G401 (cell line): ENCODE measurements at places on chromosomes 5 and 9. TPM values are rescaled to one million over a fixed set of nuclear protein-coding genes. Genes with fewer than 3 reads are reported as not detected.

- no peak for DNase-seq
Observed at GRCh38 chr5:72854419-72854818, 38.0 kb downstream of the TNPO1 start.

GRCh38 chr9:9792144-9792857, 820.5 kb downstream of the PTPRD start:
- DNase-seq = no peak

- DNase-seq = no peak
Observed at GRCh38 chr9:72894342-72894741, 58.5 kb downstream of the ALDH1A1 start.

DNA sequence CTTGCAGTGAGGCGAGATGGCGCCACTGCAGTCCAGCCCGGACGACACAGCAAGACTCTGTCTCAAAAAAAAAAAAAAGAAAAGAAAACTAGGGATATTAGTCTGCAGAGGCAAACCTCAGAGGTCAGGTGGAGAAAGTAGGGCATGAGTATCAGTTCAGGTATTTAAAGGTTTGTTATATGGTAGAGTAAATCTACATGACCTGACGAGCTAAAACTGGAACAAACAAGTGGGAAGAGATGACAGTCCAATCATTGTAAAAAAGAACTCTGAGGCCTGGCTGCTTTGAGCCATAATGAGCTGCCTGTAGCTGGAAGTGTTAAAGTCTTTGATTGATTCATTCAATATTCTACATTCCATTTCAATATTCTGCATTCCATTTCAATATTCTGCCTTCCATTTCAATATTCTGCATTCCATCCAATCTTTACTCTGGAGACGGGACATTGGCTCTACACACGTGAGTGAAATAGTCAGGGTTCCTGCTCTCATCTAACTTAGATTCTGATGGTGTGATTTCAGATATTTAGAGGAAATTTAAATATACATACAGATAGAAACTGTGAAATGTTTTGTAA, 28.9 kb upstream of the GRAMD2B start:
- DNase-seq = no peak

DNA sequence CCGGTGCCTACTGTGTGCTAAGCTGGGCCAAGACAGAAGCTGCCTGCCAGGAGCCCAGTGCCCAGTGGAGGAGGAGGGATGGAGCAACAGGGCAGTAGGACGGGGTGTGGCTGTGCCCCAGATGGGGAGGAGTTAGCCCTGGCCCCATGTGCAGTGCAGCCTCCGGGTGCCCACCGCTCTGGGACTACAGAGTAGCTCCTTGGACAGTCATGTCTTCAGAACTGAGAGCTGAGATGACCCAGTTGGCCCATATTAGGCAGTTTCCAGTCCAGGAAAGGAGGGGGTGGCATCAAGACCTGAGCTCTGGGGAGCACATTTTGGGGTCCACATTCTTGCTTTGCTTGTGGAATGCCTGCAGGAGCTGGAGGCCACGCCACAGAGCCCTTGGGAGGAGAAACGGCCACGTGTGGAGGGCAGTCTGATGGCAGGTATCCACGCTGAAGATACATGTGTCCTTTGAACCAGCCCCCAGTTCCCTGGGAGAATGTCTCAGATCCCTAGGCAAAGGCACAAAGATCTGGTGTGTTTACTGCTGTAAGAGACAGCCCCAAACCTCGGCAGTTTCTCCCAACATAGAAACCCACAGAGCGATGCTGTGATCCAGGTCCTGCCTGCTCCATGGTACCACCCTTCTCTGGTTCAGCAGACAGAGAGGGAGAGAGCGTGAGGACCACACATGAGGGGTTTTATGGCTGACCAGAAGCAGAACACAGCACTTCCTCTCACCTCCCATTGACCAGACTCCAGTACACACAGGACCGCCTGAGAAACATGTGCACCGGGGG, 46.8 kb upstream of the FCN1 start:
- no peak for DNase-seq

- DNase-seq = no peak
Observed at GRCh38 chr5:112869948-112870347, 8.9 kb downstream of the SRP19 start.

DNA sequence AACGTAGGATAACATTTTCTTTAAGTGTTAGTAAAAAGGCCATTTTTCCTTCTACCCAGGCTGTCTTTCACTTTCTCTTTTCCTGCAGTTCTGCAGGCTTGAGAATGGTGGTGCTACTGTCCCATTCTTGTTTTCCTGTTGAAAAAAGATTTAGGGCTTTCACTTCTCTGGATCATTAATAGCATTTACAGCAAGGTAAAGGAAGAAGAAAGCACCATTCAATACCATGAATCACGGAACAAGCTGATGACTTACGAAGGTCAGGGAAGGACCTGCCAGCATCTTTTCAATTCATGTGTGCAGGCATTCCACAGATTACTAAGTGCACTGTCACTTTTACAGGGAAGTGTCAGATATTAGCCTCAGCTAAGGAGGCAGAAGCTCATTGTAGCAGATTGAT, 292.8 kb downstream of the YTHDC2 start:
- DNase-seq = peak; percentile 6

- DNase-seq = peak; percentile 39
Observed at GRCh38 chr5:152271420-152271819, 133.7 kb downstream of the NMUR2 start.

GRCh38 chr5:169296419-169297143, 4.4 kb downstream of the SLIT3 start:
- DNase-seq = no peak

GRCh38 chr5:25005431-25005830, 360.7 kb upstream of the CDH10 start:
- no peak for DNase-seq

DNA sequence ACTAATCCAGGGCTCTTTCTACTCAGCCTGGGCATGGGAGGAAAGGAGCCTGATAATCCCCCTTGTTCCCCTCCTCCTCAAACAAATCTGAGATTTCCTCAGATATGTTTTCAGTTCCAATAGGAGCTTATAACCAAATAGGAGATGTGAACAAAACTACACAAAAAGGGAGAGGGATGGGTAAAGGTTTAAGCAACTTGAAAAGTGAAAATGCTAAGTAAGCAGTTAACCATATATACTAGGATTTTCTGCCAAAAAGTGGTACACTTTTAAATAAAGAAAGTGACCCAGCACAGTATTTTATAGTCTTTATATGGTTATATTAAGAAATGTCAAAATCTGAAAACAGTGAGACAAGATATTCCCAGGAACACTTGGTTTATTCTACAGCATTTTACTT, 275.7 kb downstream of the BNC2 start:
- DNase-seq = no peak

GRCh38 chr9:60545346-60545877, 368.8 kb upstream of the SPATA31A5 start:
- no peak for DNase-seq

DNA sequence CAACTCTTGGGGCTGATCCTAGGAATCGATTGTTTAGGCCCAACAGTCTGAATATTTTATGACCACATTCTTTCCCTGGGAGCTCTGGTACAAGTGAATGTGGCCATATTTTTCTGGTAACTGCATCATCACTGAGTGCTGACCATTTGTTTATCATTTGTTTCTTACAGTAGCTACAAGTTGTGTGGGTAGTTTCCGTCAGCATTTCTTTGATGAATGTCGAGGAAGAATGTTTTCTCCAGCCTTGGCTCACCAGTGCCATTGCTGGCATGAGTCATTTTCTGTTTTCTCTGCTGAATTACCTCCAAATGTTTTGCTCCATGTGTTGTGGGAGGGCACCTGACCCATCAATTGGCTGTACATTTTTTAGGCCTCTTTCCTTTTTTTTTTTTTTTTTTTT, 14.1 kb upstream of the CARD19 start:
- DNase-seq = no peak

- DNase-seq = no peak
Observed at GRCh38 chr9:2059274-2059929, 44.3 kb downstream of the SMARCA2 start.

The LTC4S gene
- 7.1 and 9.4 TPM in 2 replicates for total RNA-seq

The PCDHB15 gene
- total RNA-seq = not detected in 2 replicates

The ZFP2 gene
- 5.0 and 8.4 TPM in 2 replicates for total RNA-seq

The DOCK8 gene
- not detected in 2 replicates for total RNA-seq

The C1QTNF2 gene
- not detected in 2 replicates for total RNA-seq

The B4GALT1 gene
- 15.1 and 15.3 TPM in 2 replicates for total RNA-seq

The IL33 gene
- not detected in 2 replicates for total RNA-seq

The ACOT12 gene
- not detected in 2 replicates for total RNA-seq

The CDC20B gene
- not detected in 2 replicates for total RNA-seq

The LCN10 gene
- not detected in 2 replicates for total RNA-seq

The FAM78A gene
- total RNA-seq = 4.4 and 7.4 TPM in 2 replicates
